ENCODE measurements at places on chromosomes 1 and 21.
A peak's percentile ranks its signal among the peaks of the same experiment; 100 is the strongest.

DNA sequence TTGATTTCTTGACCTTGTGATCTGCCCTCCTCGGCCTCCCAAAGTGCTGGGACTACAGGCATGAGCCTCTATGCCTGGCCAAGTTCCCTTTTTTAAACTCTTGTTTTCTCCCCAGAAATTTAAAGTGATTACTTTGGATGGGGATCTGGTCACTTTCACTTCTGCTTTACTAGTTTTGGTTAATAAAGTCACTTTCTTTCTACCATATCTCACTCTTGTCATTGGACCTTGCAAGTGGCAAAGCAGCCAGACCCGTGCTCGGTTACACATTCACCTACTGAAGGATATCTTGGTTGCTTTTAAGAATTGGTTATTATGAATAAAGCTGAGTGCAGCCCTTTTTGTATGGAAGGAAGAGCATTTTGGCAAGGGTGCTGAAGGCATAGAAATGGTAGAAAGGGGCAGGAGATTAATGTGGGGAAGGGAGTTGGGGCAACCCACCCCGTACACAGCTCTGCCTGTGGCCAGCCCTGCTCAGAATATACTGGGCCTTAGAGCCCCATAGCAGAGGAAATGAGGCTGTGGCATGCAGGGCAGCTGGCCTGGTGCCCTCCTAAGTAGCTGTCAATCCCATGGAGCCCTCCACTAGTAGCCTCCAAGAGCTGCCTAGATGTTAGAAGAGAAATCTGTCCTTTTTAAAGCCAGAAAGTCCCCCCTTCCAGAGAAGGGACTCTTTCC is 40.7 kb downstream of the CD2 start:
- H3K4me3 ChIP-seq, result no peak overlapping the region
- no peak overlapping the region for H3K27ac ChIP-seq
- DNase-seq, result no peak
- peaks cover 3% of the 10 kb centered on the region for H3K27me3 ChIP-seq
- H3K4me1 ChIP-seq, result no peaks in the 10 kb centered on the region

- peaks cover 2% of the 10 kb centered on the region for H3K27me3 ChIP-seq
Observed at GRCh38 chr1:13930151-13930550, 230.2 kb downstream of the PRDM2 start.

GRCh38 chr1:10899490-10900250 is 103.2 kb upstream of the CASZ1 start:
- peaks cover 13% of the 10 kb centered on the region for H3K4me1 ChIP-seq
- no peak for DNase-seq
- H3K4me3 ChIP-seq, result no peak overlapping the region
- no peaks in the 10 kb centered on the region for H3K36me3 ChIP-seq
- H3K27me3 ChIP-seq, result peaks cover 7% of the 10 kb centered on the region
- H3K27ac ChIP-seq, result peak overlapping the region; percentile 36

DNA sequence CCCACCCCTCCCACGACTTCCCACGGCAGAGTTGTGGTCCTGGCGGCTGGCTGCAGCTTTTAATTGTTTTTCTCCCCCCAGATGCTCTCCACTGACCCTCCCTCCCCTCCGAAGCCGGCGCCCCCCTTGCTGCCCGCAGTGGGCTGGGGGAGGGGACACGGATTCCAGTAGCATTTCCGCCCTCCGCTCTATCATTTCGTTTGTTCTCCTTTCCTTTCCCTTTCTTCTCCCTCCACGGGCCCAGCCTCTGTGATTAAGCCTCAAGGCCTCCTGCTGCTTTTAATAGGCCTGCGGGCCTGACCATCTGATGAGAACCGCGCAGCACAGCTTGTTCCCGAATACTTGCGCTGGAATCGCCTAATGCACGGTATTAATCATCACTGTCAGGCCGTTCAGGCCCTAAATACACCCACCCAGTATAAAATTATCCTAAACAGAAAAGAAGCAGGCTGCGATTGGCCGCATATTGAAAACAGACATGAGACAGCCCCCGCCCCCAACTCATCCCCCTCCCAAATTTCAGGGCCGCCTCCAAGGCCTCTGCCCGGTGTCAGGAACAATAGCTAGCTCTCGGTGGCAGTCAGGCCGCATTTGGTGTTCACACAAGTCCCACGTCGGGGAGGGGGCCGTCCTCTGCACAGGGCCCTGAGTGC is 102.0 kb upstream of the ARHGEF16 start:
- H3K36me3 ChIP-seq, result no peaks in the 10 kb centered on the region
- no peak overlapping the region for H3K4me3 ChIP-seq
- H3K27ac ChIP-seq, result peak overlapping the region; percentile 66
- H3K4me1 ChIP-seq, result peaks cover 8% of the 10 kb centered on the region
- peaks cover 8% of the 10 kb centered on the region for H3K27me3 ChIP-seq
